ENCODE measurements at places on chromosomes 2 and 18.
A peak's percentile ranks its signal among the peaks of the same experiment; 100 is the strongest.

- peak; percentile 54 for DNase-seq
Measured at GRCh38 chr2:174699993-174700766, 64.1 kb downstream of the CHRNA1 start.

DNA sequence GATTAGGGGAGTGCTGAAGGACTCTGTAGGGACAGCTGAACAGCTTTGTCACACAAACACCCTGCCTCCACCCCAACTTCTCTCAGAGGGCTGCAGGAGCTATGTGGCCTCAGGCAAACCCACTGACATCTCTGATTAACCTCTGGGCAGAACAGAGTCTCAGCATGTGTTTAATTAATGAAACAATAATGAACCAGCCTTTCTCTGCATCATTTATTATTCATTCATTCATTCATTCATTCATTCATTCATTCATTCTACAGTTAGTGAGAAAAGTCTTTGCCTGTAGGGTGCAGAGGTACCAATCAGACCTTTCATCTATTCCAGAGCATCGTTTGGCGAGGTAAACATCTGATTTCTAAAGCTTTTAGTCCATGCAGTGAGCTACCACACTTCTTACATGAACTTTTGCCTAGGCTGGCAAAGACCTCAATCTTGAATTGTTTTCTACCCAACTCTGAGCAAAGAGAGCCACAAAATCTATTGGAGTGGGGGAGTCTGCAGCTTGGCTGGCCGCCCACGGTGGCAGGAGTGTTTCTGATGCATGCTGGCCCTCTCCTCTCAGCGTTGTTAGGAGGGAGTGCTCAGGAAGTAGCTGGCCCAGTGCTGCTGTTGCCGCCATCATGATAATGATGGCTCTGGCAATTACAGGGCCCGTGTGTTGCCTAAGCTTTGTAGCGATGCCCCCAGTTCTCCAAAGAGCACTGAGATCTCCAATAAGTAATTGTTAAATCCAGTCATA, 198.9 kb downstream of the SMAD7 start:
- DNase-seq: no peak

- no peak for DNase-seq
Measured at GRCh38 chr2:241289597-241289996, 25.9 kb downstream of the HDLBP start.

DNA sequence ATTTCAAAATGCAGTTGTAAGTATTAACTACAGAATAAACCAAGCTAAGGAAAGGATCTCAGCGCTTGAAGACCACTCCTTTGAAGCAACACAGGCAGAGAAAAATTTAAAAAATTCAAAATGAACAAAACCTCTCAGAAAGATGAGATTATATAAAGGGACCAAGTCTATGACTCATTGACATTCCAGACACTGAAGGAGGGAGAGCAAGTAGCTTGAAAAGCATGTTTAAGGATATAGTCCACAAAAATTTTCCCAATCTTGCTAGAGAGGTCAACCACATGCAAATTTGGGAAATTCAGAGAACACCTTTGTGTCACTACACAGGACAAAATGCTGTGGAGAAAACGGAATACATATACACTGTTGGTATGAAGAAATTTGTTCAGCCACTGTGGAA, 112.6 kb upstream of the MC4R start:
- DNase-seq: no peak

DNA sequence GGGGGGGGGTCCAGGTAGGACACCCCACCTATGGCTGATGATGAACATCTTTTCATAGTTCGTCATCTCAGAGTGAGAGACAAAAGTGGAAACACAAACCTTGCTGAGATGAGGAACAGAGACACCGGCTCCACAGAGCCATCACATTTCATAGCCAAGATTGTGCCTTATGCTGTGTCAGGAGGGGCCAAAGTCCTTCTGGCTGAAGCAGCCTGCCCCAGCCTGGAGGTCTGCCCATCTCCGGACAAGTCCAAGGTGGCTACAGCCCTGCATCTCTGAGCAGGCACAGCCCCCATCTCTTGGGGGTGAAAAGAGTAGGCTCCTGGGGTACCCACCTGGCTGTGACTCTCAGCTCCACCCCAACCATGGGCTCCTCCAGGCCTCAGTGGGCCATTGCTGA, 70.3 kb downstream of the ZBTB7C start:
- no peak for DNase-seq

DNA sequence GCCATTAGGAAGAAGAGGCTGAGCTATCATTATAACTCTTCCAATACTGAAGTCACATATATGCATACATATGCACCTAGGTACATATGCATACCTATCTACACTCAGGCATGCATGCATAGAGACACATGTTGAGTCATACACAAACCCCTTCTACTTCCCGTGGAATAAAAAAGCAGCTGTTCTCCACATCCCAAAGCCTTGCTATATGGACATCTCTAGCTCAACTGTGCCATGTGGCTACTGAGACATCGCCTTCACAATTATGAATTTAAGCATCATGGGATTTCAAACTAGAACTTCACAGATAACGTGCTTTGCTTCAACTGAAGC, 120.5 kb downstream of the ANKRD44 start:
- no peak for DNase-seq

DNA sequence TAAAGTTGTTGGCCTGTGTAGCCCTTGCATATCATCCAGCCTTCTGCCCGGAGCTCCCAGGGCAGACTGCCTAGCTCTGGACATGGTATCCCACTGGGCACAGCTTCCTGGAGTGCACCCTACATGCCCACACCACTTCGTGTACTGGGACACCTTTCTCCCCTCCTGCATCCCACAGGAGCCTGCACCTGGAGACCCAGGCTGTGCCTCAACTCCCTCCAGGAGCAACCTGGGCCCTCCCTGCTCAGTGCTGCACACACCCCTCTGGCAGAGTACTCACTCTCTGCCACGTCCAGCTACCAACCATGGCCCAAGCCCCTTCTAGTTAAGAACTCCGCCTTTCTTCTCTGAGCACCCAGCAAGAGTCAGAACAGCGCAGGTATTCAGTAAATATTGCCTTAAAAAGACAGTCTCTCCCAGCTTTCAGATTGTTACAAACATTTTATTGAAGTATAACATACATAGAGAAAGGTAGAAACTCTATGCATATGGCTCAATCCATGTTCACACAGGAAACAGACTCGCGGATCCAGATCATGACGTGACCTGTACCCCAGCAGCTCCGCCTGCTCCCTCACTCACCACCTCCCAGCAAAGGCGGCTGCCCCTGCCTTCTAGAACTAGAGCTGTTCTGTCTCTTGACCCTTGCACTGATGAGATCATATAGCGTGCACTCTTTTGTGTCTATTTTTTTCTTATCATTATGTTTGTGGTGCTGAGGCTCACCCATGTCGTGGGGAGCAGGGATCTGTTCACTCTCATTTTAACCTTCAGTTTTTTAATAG, 98.4 kb upstream of the MYCN start:
- DNase-seq: no peak

DNA sequence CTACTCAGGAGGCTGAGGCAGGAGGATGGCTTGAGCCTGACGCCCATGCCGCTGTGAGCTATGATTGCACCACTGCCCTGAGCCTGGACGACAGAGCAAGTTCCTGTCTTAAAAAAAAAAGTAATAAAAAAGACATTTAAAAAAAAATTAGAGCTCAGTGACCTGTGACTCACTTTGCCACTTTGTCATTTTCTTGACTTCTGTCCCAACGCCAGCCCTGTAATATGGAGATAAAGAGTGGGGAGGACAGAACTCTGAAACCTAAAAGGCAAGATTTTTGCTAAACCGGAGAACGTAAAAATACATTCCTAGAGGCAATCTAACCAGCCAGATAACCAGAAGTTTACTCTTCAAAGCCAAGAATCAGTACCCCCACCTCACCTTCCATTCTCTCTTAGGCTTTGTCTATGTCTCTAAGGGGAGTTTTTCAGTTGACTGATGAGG, 49.0 kb downstream of the PRKRA start:
- DNase-seq: no peak

DNA sequence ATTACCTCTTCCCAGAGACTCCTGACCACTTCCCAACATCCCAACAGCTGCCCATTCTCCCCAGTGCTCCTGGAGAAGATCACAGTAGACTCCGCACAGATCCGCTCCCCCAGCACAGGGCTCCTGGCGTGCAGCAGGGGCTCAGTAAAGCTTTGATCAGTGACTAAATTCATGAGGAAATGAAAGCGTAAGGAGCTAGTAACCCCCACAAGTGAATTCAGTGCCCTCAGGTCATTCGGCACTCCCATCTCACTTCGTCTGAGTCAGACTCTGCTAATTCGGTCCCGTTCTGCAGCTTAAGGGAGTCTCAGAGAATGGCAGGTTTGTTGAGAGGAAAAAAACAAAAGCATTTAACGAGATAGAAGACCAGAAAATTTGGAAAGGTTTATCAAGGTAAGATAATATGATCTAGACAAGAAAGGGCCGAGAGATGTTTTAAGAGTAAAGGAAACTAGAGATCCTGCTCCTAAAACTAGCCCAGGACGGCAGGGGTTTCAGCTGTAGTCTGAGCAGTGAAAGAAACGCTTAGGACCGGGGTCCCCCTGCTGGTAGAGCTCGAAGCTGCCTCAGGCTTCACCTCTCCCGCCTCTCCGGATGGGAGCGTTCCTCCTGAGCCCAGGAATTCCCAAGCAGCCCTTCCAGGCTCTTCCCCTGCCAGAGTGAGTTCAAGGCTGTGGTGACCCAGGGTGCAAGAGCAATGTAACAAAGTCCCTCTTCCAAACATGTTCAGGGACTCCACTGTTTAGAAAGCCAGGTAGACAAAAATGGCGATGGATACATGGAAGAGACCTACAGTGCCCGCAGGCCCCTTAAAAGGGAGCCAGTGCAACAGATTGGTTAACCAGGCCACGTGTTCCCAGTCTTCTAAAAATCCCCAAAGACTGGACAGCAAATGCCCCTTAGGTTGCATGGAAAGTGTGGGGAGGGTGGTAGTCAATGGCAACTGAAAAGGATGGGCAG, 127.3 kb downstream of the DNER start:
- peak; percentile 30 for DNase-seq

DNA sequence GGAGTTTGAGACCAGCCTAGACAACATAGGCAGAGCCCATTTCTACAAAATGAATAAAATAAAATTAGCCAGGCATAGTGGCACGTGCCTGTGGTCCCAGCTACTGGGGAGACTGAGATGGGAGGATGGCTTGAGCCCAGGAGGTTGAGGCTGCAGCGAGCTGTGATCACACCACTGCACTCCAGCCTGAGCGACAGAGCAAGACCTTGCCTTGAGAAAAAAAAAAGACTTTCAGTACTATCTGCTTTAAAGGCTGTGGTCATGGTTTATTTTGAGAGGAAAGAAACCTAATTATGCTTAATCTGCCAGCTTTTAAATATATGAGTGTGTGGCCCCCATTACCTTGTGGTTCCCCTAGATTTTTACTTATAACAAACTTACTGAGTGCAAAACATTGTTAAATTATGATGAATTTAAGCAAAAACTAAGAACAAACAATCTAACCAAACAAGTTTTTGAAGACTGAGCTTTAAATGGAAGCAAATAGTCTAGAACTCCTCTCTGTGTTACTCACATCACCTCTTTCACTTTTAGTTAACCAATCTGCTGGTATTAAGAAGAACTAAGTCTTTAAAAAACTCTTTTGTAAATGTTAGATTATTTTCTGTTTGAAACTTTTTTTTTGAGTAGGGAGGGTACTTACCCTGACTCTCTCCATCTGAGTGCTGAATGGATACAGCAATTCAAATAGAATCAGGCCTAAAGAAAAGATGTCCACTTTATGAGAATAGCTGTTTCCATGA, 65.4 kb downstream of the EIF2AK3 start:
- peak; percentile 20 for DNase-seq

- DNase-seq: no peak
Measured at GRCh38 chr2:19359456-19359855, 1.0 kb upstream of the OSR1 start.

GRCh38 chr2:70959851-70960832, 18.3 kb upstream of the ANKRD53 start:
- no peak for DNase-seq

- no peak for DNase-seq
Measured at GRCh38 chr2:32484937-32485336, 128.1 kb downstream of the BIRC6 start.

- no peak for DNase-seq
Measured at GRCh38 chr2:5691985-5692529, at the start of gene SOX11. Gene SOX11 (plus strand): TSS chr2:5692384. CDS start chr2:5692722, 338 bp downstream.

- no peak for DNase-seq
Measured at GRCh38 chr2:8334866-8335325, 347.0 kb upstream of the ID2 start.

GRCh38 chr2:18047213-18047611, 168.7 kb downstream of the KCNS3 start:
- no peak for DNase-seq

DNA sequence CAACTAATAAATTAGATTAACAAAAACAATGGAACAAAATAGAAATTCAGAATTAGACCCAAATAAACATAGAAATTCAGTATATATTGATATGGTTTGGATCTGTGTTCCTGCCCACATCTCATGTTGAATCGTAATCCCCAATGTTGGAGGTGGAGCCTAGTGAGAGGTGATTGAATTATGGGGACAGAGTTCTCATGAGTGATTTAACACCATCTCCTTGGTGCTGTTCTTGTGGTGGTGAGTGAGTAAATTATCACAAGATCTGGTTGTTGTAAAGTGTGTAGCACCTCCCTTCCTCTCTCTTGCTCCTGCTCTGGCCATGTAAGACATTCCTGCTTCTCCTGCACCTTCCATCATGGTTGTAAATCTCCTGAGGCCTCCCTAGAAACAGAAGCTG, 16.6 kb upstream of the B4GALT6 start:
- no peak for DNase-seq

DNA sequence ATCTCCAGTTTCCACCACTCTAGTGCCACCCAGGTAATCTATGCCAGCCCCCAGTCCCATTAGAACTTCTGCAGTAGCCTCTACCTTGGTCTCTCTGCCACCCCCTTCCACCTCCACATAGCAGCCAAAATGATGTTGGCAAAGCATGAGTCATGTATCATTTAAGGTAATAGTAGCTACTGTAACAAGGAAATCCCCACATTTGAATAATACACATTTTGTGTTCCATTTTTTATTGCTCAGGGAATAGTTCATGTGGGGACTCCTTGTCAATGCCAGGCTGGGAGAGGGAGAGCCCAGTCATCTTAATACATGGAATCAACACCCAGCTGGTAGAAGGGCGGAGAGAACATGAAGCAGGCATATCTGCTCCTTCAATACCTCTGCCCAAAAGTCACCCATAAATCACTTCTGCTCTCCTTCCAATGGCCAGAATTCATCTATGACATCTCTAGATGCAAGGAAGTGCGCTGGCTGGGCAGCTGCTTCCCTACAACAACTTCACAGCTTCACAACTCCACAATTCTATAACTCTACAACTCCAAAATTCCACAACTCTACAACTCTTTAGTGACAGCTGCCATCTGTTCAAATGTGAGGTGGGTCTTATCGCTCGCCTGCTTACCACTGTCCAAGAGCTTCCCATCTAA, 70.6 kb upstream of the GLS start:
- no peak for DNase-seq

GRCh38 chr2:221973502-221973901, 325.3 kb downstream of the PAX3 start:
- DNase-seq: no peak

DNA sequence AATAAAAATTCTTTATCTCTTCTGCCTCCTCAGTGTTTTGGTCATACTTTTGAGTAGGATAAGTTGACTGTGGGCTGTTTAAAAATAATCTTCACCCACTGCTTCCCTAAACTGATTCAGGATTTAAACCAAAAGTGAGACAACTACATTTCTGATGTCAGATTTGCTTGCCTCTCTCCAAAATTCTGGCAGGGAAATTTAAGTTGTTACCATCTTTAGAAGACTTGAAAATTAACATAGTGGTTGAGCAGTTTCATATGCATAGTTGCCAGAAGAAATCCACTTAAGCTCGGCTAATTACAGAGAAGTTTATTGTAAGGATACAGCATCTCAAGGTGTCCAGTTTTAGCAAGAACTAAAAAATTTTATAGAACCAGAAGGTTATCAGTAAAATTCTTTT, 57.0 kb downstream of the MAIP1 start:
- DNase-seq: no peak

- DNase-seq: peak; percentile 36
Measured at GRCh38 chr2:224039080-224039769, at the start of gene SERPINE2. Gene SERPINE2 (minus strand): TSS chr2:224039286. CDS start chr2:224001900, 37,386 bp downstream.
